ENCODE measurements at places on chromosomes 2 and 18.

GRCh38 chr2:189164746-189165145 is 14.8 kb downstream of the COL5A2 start:
- no peak for DNase-seq

DNA sequence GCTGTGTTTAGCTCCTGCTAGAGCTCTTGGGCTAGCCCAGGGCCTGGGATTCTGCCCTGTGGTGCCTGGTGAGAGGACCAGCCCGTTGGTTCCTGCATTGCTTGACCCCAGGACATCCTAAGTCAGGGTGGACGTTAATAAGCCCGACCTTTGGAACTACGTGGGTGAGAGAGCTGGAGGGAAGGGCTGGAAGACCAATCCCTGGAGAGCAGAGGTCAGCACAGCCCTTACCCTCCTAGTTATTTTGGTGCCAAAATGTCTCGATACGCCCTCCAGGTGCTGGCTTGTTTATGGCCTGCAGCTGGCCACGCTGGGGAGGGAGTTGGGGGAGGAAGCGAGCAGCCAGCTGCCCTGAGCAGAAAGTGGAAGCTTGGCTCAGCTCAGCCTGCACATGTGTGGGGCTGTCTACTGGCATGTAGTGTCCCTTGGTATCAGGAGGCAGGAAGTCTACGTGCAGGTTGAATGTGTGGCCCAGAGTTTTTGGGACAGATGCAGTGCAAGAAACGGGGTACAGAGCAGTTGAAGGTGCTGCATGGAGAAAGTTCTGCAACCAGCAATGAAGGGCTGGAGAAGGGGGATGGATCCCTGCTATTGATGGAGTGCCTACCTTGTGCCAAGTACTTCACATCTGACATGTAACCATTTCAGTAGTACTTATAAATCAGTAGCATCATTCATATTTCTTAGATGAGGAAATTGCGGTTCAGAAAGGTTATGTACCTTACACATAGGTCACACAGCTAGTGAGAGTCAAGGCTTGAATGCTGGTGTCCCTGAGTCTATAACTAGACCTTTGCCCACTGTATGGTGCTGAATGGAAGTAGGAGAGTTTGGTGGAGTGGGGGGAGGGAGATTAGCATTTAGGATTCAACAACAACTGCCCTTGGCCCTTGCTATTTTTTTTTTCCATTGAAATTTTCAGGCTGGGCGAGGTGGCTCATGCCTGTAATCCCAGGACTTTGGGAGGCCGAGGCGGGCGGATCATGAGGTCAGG is 5.0 kb upstream of the DGKD start:
- DNase-seq = no peak

DNA sequence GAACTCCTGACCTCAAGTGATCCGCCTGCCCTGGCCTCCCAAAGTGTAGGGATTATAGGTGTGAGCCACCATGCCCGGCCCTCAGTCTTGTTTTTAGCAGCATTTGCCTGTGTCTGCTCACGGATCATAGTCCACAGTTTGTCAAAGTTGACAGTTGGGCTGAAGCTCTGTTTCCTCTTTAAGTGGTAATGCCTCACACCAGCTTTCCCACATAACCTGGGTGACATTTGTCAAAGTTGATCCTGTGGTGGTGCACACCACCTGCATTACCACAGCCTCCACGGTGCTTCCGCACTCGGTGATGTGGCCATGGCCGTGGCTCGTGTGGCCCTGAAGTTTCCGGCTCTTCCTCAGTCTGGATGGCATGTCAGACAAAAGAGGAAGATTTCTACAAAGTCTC is 27.1 kb downstream of the RAB31 start:
- DNase-seq = no peak

DNA sequence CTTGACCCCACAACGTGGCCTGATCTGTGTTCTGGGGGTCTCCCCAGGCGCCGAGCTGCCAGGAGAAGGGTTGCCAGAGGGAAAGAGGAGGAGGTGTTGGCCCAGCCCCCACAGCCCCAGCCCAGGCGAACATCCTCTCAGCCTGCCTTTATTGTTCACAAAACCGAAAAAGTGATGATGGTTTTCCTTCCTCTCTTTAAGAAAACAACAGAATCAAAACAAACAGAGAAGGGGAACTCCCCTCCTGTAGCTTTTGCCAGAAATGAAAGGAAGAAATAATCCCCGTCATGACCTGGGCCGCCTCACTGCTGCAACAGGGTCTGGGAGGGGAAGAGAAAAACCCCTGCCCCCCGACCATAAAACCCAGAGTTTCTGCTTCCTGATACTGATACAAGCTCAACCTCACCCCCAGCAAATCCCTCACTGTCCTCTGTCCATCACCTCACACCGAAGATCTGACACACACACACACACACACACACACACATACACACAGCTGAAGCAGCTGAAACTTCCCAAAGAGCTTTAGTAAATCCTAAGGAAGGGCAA is 52.0 kb downstream of the ZFP36L2 start:
- peak; percentile 18 for DNase-seq

- DNase-seq = no peak
These were observed 104.4 kb upstream of the STK17B start for GRCh38 chr2:196275646-196276352.

- DNase-seq = no peak
These were observed 53.4 kb upstream of the SPRED2 start for GRCh38 chr2:65485839-65486238.

GRCh38 chr18:25282896-25283703 is 68.9 kb downstream of the ZNF521 start:
- no peak for DNase-seq

- no peak for DNase-seq
These were observed 188.7 kb upstream of the ZEB2 start for GRCh38 chr2:144708626-144709025.

DNA sequence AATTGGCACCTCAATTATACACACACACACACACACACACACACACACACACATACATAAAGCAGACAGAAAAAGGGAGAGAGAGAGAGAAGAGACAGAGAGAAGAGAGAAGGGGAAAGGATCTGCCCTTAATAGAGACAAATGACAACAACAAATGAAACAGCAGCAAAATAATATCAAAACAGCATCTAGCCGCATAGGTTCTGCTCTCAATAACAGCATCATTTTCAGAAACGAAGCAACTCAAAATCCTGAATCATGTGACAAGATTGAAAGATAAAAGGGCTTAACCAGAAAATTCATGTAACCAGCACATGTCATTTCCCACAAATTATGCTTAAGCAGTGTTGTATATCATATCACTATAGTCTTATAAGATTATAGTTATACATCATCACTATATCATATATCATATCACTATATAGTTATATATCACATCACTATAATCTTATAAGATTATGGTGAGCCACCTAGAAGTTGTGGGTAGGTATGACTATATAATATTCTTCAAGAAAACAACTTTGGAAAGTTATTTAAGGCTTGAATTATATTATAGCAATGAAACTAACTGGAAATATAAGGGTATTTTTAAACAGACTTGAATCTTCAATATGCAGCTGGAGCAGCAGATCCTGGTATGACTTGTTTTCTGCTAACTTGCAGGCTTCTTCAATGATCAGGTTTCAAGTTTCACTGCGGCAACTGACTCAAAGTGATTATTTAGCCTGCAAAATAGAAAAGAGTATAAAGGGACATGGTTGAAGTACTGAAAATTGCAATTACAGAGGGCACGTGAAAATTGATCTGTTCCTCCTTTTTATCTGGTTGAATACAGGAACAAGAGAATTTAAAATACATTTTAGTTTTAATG is 16.1 kb upstream of the VPS54 start:
- no peak for DNase-seq

DNA sequence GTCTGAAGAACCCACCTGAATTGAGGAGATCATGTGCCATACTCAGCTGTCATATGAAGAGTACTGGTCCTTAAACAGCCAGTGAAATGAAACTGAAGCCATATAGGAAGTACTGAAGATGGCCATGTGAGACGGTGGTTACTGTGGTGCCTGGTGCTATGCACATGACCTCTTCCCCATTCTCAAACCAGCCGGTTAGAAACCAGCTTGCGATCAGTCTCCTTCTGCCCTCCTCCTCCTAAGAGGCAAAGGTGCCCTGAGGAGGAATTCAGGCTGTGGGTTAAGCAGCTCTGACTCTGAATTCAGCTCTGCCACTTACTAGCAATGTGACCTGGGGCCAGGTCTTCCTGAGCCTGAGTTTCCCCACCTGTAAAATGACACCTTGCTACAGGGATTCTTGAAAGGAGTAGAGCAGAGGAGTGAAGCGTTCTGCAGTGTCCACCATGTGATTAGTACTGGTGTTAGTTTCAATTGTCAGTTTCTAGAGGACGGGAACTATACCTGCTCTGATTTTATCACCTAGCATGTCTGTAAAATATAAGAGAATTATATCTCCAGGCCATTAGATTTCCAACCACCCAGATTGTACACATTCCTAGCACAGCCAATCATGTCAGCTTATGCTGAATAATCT is 5.1 kb downstream of the FECH start:
- DNase-seq = no peak

GRCh38 chr2:223389624-223390023 is 212.5 kb downstream of the SCG2 start:
- DNase-seq = no peak

- DNase-seq = no peak
These were observed 160.3 kb upstream of the VRK2 start for GRCh38 chr2:57886161-57886786.

DNA sequence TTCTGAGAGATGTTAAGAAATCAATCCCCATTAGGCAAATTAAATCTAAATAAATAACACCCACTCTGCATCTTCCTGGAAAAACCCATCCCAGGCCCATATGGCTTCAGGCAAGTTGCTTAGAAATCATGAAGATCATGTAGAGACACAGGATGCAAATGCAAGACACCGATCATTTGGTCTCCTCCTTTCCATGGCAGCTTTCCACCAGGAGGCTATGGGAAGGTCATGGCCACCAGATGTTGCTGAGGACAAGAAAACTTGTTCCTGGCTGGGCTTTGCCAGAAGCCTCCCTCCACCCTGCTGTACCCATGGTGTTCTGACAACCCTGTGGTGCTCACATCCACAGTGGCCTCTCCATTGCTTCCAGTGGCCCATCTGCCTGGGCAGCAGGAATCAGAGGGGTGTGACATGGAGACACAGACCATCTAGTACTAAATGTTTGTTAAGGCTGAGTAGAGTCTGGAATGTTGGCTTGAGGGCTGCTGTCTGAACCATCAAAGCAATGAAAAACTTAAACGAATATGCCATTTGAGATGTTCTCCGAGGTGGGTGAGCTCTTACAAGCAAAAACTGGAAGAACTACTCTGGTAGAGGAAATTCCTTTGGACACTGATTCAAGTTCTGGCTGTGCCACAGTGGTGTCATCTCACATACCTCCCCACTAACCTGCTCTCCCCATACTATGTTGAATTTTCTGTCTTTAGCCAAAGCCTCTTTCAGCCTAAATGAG is 293.2 kb downstream of the TNS1 start:
- no peak for DNase-seq

- DNase-seq = no peak
These were observed 239.3 kb upstream of the MYT1L start for GRCh38 chr2:2570360-2570759.

- DNase-seq = no peak
These were observed 59.4 kb upstream of the NEDD4L start for GRCh38 chr18:57984490-57985115.

- DNase-seq = no peak
These were observed 4.9 kb upstream of the IMP4 start for GRCh38 chr2:130337735-130338325.

- no peak for DNase-seq
These were observed 134.7 kb upstream of the CCDC150 start for GRCh38 chr2:196504788-196505187.

DNA sequence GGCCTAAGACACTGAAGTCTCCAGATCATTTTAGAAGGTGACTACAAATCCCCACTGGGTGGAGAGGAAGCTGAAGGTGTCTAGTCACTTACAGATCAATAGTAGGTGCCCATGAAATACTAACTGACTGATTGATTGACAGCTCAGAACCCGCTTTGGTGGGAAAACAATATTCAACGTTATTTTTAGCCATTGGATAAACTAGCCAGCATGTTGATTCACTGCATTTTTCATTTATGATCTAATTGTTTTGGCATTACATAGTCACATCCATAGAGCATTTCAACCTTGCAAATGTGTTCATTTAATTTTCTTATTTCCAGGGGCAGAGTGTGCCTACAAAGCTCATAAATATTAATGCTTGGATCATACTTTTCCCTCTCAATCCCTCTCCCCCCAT is 162.3 kb downstream of the MREG start:
- no peak for DNase-seq

DNA sequence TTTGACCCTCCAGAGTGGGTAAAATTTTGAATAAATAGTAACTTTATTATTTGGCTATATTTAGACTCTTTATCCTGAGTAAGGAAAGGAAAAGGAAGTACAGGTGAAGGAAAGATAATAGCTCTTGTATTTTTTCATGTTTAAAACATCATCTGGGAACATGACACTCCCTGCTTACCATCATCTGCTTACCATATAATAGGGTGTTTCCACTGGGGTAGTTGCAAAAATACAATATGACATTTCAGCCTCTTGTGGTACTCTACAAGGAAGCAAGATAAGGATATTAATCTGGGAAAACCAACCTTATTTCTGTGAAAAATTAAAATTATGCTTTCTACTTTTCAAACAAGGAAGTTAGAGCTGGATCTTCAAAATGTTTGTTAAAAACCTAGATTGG is 9.9 kb downstream of the RELCH start:
- DNase-seq = no peak

DNA sequence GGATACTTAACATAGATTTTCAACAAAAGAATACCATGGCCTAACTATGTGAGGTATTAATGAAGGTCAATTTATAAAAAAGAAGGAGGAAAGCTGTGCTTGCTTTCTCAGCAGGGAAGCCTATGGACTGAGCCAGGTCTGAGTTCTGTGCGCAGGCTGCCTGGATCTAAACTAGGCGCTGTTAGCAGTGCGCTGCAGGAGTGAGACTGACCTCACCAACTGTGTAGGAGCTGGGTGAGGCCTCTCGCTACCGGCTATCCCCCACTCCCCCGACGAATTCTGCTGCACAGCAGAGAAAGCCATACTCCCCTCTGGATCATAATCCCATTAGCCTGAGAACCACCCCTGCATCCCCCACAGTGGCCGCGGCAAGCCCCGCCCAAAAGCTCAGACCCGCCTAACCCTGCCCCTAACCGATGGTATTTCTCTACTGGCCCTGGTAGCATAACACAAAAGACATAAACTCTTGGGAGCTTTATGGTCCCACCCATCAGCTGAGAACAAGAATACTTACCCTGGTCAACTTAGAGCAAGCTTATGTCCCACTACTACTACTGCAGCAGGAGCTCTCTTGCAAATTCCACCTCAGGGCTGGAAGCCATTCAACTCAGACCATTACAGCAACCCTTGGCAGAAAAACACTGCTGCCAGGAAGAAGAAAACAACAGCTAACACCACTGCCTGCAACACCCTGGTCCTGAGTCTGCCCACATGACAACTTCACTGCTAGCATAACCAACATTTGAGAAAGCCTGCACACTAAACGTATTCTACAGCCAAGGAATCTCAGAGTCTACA is 28.0 kb downstream of the SULT1C2 start:
- DNase-seq = no peak

- no peak for DNase-seq
These were observed 155.2 kb downstream of the AFF3 start for GRCh38 chr2:99987160-99987559.

DNA sequence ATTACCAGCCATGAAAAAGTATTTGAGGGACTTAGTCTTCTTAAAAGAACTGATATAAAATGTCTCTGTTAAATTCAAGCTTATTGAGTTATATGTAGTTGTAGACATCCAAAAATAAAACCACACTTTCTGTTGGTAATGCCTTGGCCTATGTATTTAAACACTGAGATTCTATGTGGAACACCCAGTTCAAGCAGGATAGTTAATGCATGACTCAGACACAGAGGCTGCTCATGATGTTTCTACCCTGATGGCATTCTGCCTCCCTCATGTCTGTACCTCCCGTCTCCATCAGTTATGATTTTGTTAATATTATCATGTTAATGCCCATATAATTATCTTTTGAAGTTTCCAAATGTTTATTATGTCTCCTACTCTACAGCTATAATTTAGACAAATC is 164.5 kb downstream of the XIRP2 start:
- DNase-seq = no peak

Measured in substantia nigra (tissue), 51 donors.